ENCODE measurements at places on chromosomes 12 and 14.

GRCh38 chr14:67377916-67378315, 17.8 kb downstream of the EIF2S1 start:
- DNase-seq = no peak

DNA sequence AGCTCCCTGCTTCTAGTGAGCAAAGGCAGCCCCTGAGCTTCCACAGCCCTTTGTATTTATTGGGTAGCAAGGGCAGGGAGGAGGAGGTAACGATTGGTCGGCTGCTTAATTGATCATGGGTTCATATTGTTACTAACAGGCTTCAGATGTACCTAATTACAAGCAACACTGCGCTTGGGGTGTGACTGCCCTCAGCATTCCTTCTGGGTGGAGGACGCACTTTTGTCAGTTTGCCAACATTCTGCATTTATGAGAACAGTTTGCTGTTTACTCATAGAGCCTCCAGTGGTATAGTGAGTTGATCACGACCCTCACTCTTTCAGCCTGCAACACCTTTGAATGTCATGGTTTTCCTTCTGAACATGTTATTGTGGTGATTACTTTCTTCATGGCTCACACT, 9.6 kb downstream of the TSHR start:
- no peak for DNase-seq

- no peak for DNase-seq
Observed at GRCh38 chr12:118655588-118655987, 279.2 kb downstream of the SUDS3 start.

DNA sequence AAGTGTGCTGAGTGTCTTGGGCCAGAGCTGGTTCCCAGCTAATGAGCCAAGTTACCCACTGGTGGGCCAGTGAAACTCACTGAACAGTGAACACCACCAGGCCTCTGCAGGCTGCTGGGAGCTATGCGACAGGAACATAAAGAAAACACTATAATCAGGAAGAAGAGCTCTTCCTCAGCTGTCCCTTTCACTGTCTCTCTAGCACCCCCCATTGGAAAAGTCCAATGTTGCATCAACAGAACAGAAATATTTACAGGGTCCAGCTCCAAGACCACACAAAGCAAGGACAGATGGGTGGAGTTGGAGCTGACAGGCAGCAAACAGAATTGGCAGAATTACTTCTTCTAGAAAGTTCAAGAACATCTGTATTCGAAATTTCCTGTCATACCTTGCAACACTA, 903.6 kb upstream of the TMEM132C start:
- no peak for DNase-seq

DNA sequence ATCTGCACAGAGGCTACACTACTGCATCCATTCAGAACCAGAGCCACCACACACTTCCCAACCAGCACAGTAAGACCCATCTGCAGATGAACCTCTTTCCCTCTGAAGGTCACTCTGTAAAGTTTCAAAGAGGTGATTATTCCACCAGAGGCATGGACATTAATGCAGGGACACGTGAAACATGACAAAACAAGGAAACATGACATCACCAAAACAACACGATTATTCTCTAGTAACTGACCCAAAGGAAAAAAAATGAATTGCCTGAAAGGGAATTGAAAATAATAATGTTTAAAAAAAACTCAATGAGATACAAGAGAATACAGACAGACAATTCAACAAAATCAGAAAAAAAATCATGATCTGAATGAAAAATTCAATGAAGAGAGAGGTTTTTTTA, 139.1 kb downstream of the RERGL start:
- no peak for DNase-seq

- DNase-seq = no peak
Observed at GRCh38 chr12:50923361-50924130, 28.8 kb upstream of the HIGD1C start.

GRCh38 chr14:100092832-100093231, 27.6 kb downstream of the EVL start:
- no peak for DNase-seq

DNA sequence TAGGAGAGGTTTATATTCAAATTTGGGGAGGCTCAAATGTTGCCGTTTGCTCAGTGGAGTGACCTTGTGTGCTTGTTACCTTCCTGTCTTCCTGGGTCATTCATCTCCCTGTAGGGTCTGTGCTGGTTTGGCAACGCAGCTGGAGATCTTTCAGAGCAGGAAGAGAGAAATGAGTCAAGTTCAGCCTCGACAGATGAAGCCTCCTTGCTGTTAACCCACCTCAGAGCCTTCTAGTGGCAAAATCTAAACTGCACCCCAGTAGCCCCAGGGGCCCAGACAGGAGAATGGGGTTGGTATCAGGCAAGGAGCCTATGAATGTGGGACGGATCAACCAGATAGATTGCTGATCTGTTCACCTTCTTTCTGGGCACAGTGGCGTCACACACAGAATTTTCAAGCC, 999.3 kb downstream of the VRK1 start:
- DNase-seq = no peak

DNA sequence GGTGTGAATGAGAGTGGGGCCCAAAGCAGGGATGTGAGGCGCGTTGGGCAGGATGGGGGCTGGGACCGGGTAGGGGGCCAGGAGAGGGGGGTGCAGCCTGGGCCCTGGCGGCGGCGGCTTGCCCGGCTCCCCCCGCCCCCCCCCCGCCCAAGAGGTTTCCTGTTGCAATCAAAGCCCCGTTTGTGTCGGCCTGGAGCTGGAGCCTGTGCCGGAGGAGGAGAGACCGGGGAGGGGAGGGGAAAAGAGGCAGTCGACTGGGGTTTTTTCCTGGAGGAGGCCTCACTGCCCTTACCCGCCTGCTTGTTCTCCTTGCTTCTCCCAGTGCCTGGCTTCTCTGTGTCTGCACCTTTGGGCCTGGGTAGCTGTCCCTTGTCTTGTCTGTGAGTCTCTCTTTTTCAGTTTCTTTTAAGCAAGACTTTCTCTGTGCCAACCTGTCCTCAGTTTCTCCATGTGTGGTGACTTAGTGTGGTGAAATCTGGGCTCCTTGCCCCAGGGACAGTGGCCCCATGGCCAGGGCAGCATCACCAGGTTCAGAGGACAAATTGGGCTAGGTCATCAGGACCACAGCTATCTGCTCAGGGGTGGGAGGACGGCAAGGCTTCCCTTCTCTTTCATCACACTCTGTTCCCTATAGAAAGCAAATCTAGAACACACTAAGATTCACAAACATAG, 8.5 kb downstream of the RARG start:
- DNase-seq = no peak

Measured in stimulated activated CD4-positive, alpha-beta T cell treated with anti-CD3 and anti-CD28 coated beads, TNF-alpha, amount 100 ng/mL, for 48 hours (primary cell).